ENCODE measurements at places on chromosomes 5 and 9. TPM values are rescaled to one million over a fixed set of nuclear protein-coding genes. Genes with fewer than 3 reads are reported as not detected.

ANKRD18B gene
- 5.0 TPM for total RNA-seq

ECM2 gene
- total RNA-seq, result 0.12 TPM

PCDHGA4 gene
- total RNA-seq, result 0.09 TPM

PCDHB4 gene
- total RNA-seq, result 0.03 TPM

BARHL1 gene
- not detected for total RNA-seq

BTNL8 gene
- not detected for total RNA-seq

ZNF300 gene
- total RNA-seq, result 3.0 TPM

IL13 gene
- total RNA-seq, result not detected

MAN1B1 gene
- 52.7 TPM for total RNA-seq

GABRA1 gene
- not detected for total RNA-seq

C5orf46 gene
- total RNA-seq, result not detected

SV2C gene
- not detected for total RNA-seq

PKD2L2 gene
- total RNA-seq, result not detected

TCERG1 gene
- total RNA-seq, result 55.9 TPM

FBP1 gene
- not detected for total RNA-seq

TCOF1 gene
- 89.2 TPM for total RNA-seq

PRRX2 gene
- total RNA-seq, result 5.2 TPM

ENG gene
- 0.09 TPM for total RNA-seq

SOWAHA gene
- total RNA-seq, result 0.15 TPM

DMGDH gene
- not detected for total RNA-seq

IRX2 gene
- 1.7 TPM for total RNA-seq

PCDHGA8 gene
- not detected for total RNA-seq

ABO gene
- total RNA-seq, result not detected

PCDHGA3 gene
- 0.02 TPM for total RNA-seq

KIF4B gene
- 0.04 TPM for total RNA-seq

SLC23A1 gene
- total RNA-seq, result 1.5 TPM

STARD4 gene
- 6.2 TPM for total RNA-seq

TBC1D13 gene
- total RNA-seq, result 20.6 TPM

CCDC183 gene
- 0.10 TPM for total RNA-seq

PCDHGC3 gene
- 6.8 TPM for total RNA-seq

ST6GALNAC6 gene
- total RNA-seq, result 24.2 TPM

TEX10 gene
- 34.1 TPM for total RNA-seq

TTC23L gene
- total RNA-seq, result 0.28 TPM

SGCD gene
- total RNA-seq, result 4.0 TPM

PRR16 gene
- not detected for total RNA-seq

CNTFR gene
- 0.20 TPM for total RNA-seq

TXNDC8 gene
- not detected for total RNA-seq

LAMC3 gene
- total RNA-seq, result 1.1 TPM

PITX1 gene
- total RNA-seq, result 31.5 TPM

ADAMTS16 gene
- 1.8 TPM for total RNA-seq

PSD2 gene
- 0.03 TPM for total RNA-seq

ABLIM3 gene
- 5.7 TPM for total RNA-seq

IFNA4 gene
- not detected for total RNA-seq

SPAG8 gene
- 0.24 TPM for total RNA-seq

ANKRD33B gene
- 13.1 TPM for total RNA-seq

IL5 gene
- not detected for total RNA-seq

SLC25A2 gene
- not detected for total RNA-seq

CENPK gene
- total RNA-seq, result 33.5 TPM

STK32A gene
- total RNA-seq, result 0.33 TPM

GFI1B gene
- total RNA-seq, result 0.15 TPM

MARCHF3 gene
- 0.90 TPM for total RNA-seq

HRCT1 gene
- total RNA-seq, result 0.14 TPM

HINT2 gene
- total RNA-seq, result 73.1 TPM

BAAT gene
- 0.48 TPM for total RNA-seq

LTC4S gene
- 0.26 TPM for total RNA-seq

ARHGEF37 gene
- total RNA-seq, result 1.3 TPM

PTPN3 gene
- total RNA-seq, result 13.5 TPM

EPB41L4B gene
- 5.9 TPM for total RNA-seq

CRHBP gene
- 0.14 TPM for total RNA-seq
